ENCODE measurements at places on chromosomes 6 and 20.

GRCh38 chr6:137307163-137307854, 88.1 kb upstream of the IFNGR1 start:
- DNase-seq, result no peak

DNA sequence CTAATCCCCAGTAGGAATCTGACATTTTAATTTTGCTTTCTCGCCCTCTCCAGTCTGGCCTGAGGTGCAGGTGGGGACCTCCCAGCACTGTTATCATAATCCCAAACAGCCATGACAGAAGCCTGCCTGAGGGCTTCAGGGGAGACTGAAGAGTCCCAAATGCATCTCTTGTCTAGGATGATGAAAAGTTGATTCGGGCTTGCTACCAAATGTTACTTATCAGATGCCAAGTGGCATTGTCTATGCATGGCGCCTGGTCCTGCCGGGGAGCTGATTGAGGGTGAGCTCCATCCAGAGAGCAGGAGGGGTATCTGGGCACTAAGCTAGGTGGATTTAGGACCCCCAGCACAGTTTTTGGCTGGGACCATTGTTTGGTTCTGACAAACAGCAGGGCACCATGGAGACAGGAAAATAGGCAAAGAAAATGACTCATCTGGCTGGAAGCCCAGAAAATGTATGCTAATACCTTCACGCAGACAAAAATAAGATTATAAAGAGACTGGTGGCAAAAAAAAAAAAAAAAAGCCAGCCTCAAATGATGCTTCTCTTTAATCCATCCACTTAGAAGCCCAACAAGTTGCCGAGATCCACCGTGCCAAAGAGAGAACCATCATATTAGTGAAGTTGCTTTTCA, 513.7 kb upstream of the SULF2 start:
- peak; percentile 87 for DNase-seq

DNA sequence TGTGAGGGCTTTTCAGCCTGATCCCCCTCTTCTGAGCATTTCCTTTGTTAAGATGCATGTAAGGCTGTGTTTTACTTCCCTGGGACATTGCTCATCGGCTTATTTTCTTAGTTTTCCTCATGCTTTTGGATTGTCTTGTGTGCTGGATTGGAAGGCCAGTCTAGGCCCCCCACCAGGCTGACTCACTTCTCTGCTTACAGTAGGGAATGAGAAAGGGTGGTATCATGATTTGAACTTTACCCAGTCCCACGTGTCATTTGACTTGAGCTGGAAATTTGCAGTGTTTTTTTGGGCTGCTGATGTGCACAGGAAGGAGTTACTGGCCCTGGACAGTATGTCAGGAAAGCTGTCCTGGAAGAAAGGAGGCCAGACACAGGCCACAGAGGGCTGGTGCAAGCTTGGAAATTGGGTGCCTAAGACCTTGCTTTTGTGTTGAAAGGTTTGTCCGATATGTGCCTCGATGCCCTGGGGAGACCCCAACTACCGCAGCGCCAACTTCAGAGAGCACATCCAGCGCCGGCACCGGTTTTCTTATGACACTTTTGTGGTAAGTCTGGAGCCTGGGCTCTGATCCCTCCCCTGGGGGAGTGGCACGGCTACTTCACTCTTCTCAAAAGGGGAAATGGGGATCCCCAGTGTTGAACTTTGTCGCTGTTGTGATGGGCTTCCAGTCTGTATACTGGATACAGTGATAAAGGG, 12.8 kb downstream of the RNF114 start:
- no peak for DNase-seq

DNA sequence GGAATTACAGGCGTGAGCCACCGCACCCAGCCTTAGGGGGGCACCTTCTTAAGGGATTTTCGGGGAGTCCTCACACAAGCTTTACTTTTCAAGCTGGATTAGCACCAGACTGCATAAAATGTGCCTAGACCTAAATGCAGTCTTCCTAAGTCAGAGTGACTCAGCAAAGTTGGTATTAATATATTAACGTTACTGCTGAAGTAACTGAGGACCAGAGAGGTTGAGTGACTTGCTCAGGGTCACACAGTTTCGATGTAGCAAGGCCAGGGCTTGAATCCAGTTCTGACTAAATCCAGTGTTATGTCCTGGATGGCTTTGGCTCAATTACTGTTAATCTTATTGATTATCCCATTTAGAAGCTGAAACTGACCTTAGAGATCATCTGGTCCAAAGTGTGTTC, 13.4 kb downstream of the EDEM2 start:
- DNase-seq, result no peak

- DNase-seq, result no peak
Observed at GRCh38 chr20:57409672-57410397, 18.6 kb downstream of the RBM38 start.

- no peak for DNase-seq
Observed at GRCh38 chr6:74249658-74250057, 553.7 kb downstream of the CD109 start.

GRCh38 chr6:5501837-5502236, 240.5 kb downstream of the FARS2 start:
- no peak for DNase-seq

DNA sequence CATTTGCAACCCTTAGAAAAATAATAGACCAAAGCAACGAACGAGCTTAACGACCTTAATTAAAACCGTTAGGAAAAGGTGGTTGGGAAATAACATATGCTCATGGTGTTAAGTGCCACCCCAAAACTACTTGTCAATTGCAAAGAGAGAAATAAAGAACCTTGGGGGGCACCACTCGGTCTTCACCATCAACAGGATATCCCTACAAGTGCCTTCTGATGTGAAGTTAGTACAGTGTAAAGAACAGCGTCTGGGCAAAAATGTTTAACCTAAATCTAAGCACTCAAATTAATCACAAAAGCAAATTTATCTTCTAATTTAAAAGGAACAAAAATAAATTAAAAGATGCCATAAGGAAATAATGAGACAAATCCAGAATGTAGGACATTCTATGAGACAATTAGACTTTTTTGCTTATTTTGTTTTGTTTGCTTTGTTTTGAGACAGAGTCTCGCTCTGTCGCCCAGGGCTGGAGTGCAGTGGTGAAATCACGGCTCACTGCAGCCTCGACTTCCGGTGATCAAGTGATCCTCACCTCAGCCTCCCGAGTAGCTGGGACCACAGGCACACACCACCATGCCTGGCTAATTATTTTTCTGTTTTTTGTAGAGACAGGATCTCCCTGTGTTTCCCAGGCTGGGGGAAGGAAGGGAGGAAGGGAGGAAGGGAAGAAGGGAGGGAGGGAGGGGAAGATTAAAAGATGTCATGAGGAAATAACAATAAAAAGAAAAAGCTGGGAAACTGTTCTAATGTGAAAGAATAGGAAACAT, 41.3 kb upstream of the BTN3A2 start:
- no peak for DNase-seq

DNA sequence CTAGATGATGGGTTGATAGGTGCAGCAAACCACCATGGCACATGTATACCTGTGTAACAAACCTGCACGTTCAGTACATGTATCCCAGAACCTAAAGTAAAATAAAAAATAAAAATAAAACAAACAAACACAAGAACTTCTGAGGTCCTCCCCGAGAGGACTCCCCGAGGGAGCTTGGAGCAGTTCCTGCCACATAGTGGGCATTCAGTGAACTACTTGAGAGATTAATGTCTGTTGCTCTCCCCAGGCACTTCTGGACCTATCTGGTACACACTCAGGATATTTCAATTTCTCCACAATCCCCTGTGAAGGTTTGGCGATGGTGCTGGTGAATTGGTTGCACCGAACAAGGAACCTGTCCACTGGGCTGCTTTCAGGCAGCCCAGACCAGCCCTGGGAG, 311.2 kb downstream of the ESR1 start:
- DNase-seq, result no peak
